ENCODE measurements at places on chromosomes 6 and 20.

GRCh38 chr20:53748821-53749421 lies 155.3 kb upstream of the ZNF217 start:
- DNase-seq, result no peak

DNA sequence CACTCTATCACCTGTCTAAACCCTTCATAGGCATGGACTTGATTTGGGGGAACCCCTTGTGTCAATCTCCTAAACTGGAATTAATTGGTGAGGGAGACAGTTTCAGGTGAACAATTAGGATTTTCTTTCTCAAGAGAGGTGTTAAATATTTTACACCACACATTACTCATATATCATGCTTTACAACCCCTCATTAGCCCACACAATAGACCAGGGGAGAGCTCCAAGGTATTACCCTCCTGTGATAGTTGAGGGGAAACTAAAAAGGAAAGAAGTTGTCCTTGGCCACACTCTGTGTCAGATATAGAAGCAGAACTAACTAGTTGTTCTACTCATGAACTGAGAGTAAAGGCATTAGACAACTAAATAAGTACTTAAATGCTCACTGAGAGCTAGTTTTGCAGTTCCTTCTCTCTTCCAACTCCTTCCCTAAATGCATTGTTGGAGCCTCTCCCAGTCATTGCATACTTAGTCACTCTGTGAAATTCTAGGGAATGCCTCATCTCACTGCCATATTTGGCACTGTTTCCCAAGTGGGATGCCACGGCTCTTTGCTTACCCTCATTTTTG lies 183.7 kb upstream of the CEP162 start:
- DNase-seq, result peak; percentile 4

- DNase-seq, result no peak
Measured at GRCh38 chr6:125142618-125143017, 11.0 kb upstream of the TPD52L1 start.

GRCh38 chr6:28161410-28162079 lies 19.9 kb downstream of the ZKSCAN8 start:
- peak; percentile 17 for DNase-seq

DNA sequence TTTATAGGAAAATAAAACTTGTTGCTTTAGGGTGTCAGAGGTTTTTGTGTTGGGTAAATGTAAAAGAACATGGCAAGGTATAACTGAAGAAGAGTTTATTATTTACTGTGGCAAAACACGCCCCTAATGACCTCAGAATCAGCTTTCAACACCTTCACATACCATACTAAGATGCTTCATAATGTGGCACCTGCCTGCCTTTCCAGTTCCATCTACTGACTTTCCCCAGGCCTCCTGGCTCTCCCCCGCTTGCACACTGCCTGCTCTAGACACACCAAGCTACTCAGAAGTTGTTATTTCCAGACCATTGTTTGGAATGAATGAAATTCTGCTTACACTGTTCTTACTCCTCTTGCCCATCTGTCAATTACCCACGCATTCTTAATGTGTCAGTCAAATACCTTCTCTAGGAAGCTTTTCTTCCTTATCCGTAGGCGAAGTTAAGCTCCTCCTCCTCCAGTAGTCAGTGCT lies 1.8 kb downstream of the TIAM2 start:
- DNase-seq, result no peak

- no peak for DNase-seq
Measured at GRCh38 chr6:56246541-56246880, 869 bp downstream of the COL21A1 start.

GRCh38 chr20:50286174-50286511 lies 95.5 kb downstream of the CEBPB start:
- DNase-seq, result no peak

DNA sequence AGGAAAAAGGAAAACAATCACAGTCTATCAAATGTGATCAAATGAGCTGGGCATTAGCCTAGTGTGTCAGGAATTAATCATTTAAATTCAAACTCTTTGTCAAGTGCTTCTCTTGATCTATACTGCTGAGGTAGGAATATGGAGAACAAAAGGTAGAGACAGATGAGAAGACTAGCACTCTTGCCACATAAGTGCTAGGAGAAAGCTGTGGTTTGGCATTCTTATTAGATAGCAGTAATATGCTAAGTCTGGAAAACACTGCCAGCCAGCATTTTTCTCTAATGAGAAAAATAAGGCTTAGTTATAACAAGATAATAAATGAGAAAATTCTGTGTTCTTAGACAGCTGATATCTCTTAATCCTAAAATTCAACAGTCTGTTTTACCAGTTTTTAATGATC lies 38.9 kb downstream of the ORC3 start:
- DNase-seq, result no peak

DNA sequence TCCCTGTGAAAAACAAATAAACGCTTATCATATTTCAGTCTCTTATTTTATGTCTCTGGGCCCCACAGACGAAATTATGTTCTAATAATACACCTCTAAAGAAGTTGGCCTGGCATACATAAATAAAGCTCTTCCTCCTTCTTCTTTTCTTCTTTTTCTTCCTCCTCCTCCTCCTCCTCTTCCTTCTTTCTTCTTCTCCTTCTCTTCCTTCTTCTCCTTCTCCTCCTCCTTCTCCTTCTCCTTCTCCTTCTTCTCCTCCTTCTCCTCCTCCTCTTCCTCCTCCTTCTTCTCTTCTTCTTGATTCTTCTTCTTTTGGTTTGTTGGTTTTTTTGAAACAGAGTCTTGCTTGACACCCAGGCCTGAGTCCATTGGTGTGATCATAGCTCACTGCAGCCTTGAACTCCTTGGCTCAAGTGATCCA lies 41.8 kb upstream of the PTPN1 start:
- DNase-seq, result no peak

- DNase-seq, result no peak
Measured at GRCh38 chr6:97262676-97263075, 20.3 kb downstream of the MMS22L start.

- peak; percentile 97 for DNase-seq
Measured at GRCh38 chr6:43120944-43121913, 45.1 kb downstream of the PTK7 start.

DNA sequence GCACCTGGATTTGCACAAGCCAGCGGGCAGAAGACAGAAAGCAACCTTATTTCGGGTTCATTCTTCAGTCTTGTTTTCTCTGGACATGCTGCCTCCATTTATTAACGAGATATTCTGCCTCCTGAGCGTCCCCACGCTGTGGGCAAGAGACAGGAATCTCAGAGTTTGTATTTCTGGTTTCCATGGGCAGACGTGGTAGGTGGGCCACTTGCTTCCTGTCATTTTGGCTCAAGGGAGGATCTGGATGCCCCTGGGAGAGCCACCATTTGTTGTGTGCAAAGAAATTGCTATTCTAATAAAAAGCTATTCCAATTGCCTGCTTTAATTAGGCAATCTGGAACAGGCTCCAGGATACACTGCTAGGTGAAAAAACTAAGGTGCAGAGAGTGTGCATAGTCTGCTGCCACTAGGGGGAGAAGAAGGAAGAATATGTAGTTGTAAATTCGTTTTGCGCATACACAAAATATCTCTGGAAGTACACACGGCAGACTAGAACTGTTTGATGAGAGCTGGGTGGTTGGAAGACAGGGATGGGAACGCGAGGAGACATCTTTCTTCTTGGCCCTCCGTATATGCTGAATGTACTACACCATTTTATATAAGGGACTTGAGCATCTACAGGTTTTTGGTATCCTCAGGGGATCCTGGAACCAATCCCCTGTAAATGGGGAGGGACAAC lies 30.1 kb upstream of the SLC16A10 start:
- DNase-seq, result no peak

DNA sequence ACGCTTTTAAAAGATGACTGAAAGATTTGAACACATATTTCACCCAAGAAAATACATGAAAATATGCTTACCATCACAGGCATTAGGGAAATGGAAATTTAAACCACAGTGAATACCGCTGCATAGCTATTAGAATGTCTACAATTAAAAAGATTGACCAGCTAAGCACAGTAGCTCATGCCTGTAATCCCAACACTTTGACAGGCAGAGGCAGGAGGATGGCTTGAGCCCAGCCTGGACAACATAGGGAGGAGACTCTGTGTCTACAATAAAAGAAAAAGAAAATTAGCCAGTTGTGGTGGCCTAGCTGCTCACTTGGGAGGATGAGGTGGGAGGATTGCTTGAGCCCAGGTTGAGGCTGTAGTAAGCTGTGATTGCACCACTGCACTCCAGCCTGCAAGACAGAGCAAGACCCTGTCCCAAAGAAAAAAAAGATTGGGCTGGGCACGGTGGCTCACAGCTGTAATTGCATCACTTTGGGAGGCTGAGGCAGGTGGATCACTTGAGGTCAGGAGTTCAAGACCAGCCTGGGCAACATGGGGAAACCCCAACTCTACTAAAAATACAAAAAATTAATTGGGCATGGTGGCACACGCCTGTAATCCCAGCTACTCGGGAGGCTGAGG lies 163.7 kb upstream of the AKAP12 start:
- no peak for DNase-seq

DNA sequence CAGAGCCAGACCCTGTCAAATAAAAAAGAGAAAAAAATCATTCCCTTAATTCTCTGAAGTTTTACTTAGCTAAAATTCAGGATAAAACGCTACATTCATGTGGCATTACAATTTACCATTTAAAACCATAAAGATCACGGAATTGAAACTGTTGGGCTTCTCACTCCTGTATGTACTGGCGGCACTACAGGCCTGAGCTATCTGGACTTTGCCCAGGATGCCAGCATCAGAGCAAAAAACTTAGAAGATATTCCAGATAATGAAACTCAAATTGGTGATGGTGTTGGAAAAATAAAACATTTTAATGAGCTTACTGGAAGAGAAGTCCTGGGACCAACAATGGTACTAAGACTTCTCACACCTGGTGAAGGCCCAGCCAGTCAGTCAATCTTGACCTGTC lies 14.2 kb downstream of the EPM2A start:
- no peak for DNase-seq

DNA sequence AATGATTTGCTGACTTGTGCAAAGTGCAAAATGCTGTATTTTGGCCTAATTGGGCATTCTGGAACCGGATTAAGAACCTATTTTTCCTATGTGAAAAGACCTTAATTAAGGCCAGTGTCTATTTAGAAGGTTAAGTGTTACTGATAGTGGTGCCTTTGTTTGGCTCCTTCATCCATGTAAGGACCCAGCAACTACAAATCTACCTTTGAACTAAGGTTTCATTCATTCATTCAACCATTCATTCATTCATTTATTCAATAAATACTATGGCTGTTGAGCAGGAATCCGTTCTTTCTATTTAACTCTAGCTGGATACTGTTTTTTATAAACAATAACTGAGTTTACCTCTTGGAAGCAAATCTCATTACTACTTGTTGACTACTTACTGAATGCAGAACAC lies 33.6 kb downstream of the MAPK14 start:
- no peak for DNase-seq

DNA sequence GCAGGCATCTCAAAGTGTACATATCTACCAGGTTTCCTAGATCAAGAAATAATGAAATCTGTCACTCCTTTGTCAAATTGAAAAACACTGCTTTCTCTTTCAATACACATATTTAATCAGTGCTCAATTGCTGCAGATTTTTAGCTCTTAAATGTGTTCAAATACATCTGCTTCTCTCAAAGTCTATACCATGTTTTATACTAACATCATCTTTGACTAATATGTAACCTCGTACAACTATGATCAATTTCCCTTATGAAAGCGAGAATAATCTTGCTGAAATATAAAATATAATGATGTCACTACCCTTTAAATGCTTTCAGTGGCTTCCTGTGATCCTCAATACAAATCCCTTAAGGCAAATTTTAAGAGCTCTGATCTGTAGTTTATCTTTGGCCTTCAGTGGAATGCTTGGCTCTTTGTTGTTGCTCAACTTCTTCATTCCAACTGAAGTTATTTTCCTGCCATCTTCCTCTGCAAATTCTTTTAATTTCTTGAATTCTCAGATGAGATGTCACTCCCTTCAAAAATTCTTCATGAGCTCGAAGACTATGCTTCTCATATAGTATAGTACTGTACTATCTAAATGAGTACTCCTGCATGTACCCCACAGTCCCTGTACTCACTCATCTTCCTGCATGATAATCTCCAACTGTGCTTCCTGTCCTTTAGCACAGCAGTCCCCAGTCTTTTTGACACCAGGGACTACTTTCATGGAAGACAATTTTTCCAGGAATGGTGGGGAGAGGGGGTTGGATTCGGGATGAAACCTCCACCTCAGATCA lies 545.1 kb upstream of the GJE1 start:
- DNase-seq, result no peak

DNA sequence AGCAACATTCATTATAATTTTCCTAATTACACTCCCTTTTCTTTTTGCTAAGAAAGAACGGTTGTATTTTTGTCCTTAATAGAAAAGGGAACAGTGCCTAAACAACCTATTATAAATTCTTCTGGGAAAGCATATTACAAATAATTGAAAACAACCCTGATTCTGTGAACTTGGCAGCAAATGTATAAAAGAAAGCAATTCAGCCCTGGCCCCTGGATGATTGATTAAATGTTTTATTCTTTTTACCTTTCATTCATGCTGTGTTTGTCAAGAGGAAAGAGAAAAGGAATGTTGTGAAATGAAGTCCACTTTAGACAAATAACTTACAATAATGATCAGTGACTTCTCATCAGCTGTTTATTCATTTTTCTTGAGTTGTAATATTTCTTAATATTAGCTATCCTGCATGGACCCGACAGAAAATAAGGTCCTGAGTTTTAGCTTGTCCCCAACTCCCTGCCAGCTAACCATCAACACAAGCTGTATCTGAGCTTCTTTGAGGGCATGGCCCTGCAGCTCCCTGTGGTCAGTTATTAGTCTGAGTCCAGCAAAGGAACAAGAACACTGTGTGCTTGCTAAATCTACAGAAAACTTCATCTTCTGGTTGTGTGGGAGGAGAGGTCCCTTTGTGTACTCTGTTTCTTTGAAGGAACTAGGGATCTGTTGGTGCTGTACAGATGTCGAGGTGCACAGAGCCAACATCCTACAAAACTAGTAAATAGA lies 248.2 kb downstream of the LAMA2 start:
- no peak for DNase-seq

GRCh38 chr6:24537082-24537699 lies 42.4 kb downstream of the ALDH5A1 start:
- DNase-seq, result no peak

DNA sequence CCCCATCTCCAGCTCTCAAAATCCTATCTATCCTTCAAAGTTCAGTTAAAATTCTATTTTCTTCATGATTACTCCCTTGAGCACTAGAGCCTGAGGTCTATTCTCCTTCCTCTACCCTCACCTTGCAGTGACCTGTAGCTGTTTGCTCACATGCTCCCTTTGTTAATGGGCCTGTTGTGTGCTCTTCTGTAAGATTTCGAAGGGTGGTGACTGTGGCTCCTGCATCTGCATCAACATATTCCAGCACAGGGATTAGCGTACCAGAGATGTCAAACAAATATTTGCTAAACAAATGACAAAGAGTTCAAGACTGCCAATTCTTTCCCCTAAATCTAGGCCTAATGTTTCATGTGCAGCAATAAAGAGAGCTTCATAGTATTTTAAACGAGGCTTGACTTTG lies 69.5 kb downstream of the ELOVL5 start:
- no peak for DNase-seq

- DNase-seq, result no peak
Measured at GRCh38 chr20:45372241-45372640, 5.9 kb downstream of the TP53TG5 start.

GRCh38 chr6:53761036-53761435 lies 33.8 kb upstream of the LRRC1 start:
- DNase-seq, result no peak

- DNase-seq, result no peak
Measured at GRCh38 chr6:36609582-36609981, 15.4 kb downstream of the SRSF3 start.

Data from H4 (cell line).